Fibroblast of villous mesenchyme (primary cell): ENCODE measurements at places on chromosomes 4 and X.

GRCh38 chr4:37475087-37475486, 211.1 kb downstream of the RELL1 start:
- no peak for DNase-seq

DNA sequence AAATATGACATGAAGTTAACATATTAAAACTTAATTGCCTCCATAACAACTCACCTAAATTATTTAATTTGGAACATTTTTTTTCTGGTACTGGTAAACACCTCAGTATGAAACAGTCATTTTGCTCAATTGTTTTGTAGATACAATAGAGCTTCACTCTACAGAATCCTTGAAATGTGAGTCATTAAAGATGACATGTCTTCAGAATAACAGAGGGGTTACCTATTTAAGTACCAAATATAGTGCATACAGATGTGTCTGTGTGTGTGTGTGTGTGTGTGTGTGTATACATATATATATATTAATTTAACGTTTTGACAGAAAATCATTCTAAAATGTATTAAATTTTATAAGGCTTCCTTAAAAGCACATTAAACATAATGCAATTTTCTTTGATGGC, 297.6 kb downstream of the INPP4B start:
- no peak for DNase-seq

DNA sequence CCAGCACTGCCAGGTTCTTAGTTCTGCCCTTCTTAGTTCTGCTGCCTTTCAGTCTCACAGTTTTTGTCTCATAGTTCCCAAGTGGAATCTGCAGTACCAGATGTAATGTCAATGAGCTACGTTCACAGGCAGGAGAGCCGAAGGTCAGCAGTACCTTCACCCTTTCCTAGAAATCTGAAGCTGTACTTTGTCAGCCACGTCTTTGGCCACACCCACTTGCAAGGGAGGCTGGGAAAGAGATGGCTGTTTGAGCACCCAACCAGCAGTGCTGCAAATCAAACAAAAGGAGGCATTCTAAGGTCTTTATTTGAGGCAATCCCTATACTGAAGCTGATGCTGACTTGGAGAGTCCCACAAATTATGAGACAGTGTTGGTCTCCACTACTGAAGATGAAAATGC, 199.1 kb upstream of the NPY2R start:
- DNase-seq: no peak

- DNase-seq: peak; percentile 35
These were observed 92.3 kb downstream of the RLIM start for GRCh38 chrX:74521961-74522751.

- DNase-seq: no peak
These were observed 211.3 kb upstream of the FAT1 start for GRCh38 chr4:186934841-186935443.
